CD4-positive, alpha-beta T cell treated with Interleukin-4 for 1 hour (primary cell): ENCODE measurements at places on chromosomes 1 and 21.

DNA sequence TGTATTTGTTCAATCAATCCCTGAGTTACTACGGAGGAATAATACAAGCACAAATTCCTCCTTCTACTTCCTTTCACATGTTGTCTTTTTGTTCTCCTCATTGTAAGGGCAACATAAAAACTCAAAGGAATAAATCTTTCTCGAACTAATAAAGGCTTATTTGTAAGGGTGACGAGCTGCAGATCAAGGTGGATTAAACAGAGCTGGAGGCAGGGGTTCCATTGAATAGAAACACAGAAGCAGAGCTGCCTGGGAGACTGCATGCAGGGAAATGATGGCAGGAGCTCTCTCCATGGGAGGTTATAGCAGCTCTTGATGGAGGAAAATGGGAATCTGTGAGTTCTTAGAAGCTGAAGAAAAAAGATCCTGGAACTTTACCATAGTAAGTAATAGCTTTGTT is 160.2 kb downstream of the CYYR1 start:
- DNase-seq: no peak

- no peak for DNase-seq
These were observed 18.4 kb downstream of the CD2 start for GRCh38 chr1:116772648-116773045.

DNA sequence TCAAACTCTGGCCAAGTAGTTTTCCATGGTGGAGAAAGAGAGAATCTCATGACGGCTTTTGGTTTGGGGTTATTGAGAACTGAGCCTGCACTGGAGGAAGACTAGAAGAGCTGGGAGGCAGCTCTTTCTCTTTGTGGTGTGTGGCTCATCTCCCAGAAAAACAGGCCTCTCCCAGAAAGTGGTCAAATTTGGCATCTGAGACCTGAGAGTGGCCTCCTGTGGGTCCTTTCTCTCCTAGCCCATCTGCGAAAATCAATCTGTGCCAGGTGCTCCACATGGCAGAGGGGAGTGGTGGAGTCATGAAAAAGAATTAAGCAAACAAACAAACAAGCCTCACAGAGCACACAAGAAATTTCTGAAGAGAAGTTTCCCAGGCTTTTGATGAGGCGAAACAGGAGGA is 305.0 kb downstream of the ST6GALNAC3 start:
- DNase-seq: no peak

- DNase-seq: no peak
These were observed 21.8 kb downstream of the PROX1 start for GRCh38 chr1:214009423-214010196.

DNA sequence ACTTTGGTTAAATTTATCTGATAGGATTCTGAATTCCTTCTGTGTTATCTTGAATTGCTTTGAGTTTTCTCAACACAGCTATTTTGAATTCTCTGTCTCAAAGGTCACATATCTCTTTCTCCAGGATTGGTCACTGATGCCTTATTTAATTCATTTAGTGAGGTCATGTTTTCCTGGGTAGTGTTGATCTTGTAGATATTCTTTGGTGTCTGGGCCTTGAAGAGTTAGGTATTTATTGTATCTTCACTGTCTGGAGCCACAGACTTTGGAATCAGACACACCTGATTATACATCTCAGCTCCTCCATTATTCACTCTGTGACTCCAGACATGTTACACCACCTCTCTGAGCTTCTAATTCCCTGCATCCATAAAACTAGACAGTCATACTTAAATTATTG is 34.2 kb upstream of the ETS2 start:
- DNase-seq: no peak

DNA sequence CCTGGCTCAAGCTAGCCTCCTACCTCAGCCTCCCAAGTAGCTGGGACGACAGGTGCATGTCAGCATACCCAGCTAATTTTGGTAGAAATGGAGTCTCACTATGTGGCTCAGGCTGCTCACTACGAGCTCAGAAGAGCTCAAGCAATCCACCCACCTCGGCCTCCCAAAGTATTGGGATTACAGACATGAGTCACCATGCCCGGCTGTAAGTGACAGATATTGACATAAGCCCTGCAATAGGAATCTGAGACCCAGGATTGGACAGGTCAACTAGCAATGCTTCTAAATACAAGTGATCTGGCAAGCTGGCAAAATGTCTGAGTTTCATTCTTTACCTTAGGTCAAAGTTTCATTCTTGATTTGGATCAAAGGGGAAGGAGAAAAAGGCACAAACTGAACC is 40.5 kb upstream of the H6PD start:
- DNase-seq: no peak

- DNase-seq: no peak
These were observed 125.9 kb downstream of the RIPK4 start for GRCh38 chr21:41640748-41641509.

- no peak for DNase-seq
These were observed 429.9 kb upstream of the CXADR start for GRCh38 chr21:17082843-17083483.

GRCh38 chr1:54397980-54398379 is 8.2 kb downstream of the SSBP3 start:
- no peak for DNase-seq

DNA sequence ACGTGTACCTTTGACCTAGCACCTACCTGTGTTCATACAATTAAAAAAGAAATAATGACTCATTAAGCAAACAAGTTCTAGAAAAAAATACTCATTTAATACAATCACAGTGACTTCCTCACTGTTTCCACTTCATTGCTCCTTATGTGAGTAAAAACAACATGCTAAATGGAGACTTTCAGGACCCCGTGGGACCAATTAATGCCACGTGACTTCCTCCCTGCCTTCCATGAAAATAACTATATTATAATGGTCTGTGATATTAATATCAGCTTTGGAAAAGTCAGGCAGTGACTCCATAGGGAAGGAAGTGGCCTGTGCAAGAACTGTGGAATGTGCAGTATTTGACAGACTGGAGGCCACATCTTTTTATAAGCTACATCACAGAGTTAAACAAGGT is 337.8 kb downstream of the HLX start:
- no peak for DNase-seq

- DNase-seq: no peak
These were observed 3.0 kb upstream of the HCRTR1 start for GRCh38 chr1:31614414-31615005.
